ENCODE measurements at places on chromosomes 3 and 15.

- DNase-seq = no peak
These were observed 9.6 kb downstream of the NIPA1 start for GRCh38 chr15:22796079-22796478.

DNA sequence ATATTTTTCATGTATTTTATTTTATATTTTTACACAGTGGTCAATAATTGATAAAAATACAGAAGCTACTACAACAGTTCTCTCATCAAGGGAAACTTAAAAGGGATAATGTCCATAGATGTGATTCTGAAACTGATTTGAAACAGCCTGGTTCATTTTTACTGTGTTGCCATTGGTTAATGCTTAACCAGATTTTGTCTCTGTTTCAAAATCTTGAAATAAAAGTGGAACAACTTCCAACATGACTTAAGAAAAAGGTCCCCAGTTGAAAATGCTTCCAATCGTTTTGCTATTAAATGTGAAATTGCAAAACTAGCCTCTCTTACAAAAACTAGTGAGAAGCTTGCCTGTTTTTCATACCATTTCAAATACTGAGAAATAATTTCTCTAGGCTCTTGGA is 240.7 kb downstream of the LPP start:
- no peak for DNase-seq

- DNase-seq = no peak
These were observed 329.8 kb downstream of the THSD4 start for GRCh38 chr15:71444866-71445590.

DNA sequence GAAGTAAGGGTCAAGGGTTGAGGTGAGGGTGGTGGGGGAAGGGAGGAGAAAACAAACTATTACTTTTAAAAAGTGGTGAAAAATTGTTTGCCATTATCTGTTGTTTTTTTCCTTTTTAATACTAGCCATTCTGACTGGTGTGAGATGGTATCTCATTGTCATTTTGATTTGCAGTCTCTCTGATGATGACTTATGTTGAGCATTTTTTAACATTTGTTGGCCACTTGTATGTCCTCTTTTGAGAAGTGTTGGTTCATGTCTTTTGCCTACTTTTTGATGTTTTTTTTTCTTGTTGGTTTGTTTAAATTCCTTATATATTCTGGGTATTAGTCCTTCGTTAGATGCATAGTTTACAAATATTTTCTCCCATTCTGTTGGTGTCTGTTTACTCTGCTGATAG is 185.9 kb upstream of the ANKRD28 start:
- DNase-seq = no peak

DNA sequence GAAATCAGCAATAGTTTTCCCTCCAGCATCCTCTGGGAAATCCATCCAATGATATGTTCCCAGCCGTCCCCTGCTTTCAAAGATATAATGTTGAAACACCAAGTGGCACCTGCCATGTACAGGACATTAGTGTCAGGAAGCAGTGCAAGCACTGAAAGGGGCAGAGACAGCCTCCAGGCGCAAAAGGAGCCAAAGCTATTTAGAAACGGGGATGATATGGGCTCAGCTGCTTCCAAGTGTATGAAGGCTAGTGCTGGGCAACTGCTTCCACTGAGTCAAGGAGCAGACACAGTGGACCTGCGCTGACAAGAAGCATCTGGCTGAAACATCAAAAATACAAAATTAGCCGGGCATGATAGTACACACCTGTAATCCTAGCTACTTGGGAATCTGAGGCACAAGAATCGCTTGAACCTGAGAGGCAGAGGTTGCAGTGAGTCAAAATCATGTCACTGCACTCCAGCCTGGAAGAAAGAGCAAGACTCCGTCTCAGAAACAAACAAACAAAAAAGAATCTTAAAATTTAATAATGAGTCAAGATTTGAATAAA is 119.7 kb downstream of the AQP9 start:
- DNase-seq = no peak

DNA sequence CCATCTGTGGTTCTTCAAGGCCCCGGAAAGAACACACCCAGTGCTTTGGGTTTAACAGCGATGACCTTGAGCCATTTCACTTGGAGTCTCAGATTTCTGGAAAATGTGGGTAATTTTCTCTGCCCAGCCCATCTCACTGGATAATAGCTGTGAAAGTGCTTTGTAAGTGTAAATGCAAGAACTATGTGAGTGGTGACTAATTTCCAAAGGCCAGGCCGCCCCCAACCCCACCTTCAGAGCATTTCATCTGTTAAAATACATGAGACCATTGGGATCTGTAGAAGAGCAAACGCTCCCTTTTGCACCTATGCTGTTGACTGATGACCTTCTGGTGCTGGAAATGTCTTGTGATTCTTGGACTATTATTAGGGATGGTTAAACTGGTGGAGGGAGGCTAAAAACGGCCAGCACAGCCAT is 196.8 kb upstream of the LPP start:
- no peak for DNase-seq

- DNase-seq = no peak
These were observed 730.6 kb upstream of the NECTIN3 start for GRCh38 chr3:110341047-110341446.

- no peak for DNase-seq
These were observed 57.1 kb downstream of the CHAC1 start for GRCh38 chr15:41010345-41010744.

DNA sequence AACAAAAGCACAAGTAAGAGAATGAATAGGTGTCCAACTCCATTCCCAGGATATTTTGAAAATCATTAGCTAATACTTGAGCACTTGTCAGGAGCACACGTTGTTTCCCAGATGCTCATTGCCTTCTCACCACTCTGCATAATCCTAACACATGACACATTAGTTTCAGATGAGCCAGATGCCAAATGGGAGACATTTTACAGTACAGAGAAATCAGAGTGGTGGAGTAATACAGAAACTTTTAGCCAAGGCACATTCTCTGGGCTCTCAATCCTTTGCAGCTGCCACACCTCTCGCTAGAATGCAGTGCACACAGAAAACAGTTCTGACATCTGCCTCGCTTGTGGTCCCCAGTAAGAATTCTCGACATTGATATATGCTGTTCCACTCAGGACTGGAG is 76.6 kb downstream of the P3H2 start:
- no peak for DNase-seq

DNA sequence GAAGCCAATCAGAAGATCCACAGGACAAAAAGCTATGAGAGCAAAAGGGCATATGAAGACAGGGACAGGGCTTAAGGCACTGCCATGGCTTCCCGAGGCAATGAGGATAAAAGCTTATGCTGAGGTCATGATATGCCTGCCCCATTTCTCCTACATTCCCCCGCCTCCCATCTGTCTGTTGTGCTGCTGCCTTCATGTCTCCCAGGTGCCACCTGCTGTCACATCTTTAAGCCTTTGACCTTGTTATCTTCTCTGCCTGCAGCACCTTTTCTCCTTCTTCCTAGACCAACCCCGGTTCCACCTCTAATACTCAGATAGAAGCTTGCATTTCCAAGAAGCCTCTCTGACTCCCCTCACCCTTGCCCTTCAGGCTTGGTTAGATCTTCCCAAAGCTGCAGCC is 213.8 kb downstream of the ARRDC4 start:
- no peak for DNase-seq

DNA sequence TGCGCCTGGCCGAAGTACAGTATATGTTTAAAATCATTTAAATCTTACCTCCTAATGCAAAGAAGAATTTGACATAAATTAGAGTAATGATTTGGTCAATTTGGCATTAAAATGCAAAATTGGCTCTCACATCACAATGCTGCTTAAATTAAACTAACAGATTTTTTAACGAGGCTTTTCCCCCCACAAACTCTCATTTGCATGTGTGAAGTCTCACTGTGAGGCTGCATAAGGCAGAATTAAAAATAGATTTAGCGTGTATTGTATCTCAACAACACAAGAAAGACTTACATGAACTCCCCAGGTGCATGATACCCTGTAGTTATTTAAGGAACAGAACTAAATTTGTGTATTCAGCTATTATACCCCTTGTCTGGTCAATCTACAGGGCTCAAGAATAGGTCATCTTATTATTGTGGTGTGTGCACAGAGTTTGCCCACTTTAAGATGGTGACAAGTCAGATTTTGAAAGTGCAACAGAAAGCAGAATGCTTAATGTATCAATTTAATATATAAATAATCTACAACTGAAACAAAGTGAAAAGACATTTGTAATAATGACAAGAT is 897.9 kb downstream of the EPHA3 start:
- no peak for DNase-seq

GRCh38 chr15:70714565-70714964 is 48.8 kb downstream of the UACA start:
- no peak for DNase-seq
